Suppressor macrophage treated with lipopolysaccharide for 1 hour (primary cell): ENCODE measurements at places on chromosomes 4 and X.
A peak's percentile ranks its signal among the peaks of the same experiment; 100 is the strongest.

DNA sequence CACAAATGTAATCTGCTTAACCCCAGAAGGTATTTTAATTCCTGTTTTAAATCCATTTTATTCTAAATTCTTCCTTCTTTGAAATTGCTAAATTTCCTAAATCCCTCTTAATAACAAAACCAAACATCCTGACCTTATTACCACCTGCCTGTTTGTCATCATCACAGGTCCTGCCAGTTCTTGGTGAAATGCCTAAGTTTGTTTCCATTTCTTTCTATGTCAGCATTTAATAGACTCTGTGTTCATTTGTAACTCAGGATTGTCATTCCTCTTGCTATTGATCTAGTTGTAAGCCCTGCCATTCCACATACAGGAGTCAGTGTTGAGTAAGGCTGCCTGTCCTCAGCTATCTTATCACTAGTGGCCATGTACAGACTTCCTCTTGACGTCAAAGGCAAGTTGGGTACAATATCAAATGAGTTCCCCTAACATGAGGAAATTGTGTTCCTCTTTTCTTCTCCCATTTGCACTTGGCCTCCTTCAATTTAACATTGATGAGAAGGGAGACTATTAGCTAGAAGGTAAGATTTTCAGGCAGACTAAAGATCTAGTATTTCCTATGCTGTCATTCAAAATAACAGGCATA, 440.1 kb downstream of the AFF2 start:
- peak; percentile 22 for DNase-seq

- DNase-seq: no peak
Observed at GRCh38 chr4:99693140-99693539, 35.5 kb upstream of the C4orf54 start.

GRCh38 chr4:109751852-109752251, 22.0 kb upstream of the PLA2G12A start:
- DNase-seq: no peak

DNA sequence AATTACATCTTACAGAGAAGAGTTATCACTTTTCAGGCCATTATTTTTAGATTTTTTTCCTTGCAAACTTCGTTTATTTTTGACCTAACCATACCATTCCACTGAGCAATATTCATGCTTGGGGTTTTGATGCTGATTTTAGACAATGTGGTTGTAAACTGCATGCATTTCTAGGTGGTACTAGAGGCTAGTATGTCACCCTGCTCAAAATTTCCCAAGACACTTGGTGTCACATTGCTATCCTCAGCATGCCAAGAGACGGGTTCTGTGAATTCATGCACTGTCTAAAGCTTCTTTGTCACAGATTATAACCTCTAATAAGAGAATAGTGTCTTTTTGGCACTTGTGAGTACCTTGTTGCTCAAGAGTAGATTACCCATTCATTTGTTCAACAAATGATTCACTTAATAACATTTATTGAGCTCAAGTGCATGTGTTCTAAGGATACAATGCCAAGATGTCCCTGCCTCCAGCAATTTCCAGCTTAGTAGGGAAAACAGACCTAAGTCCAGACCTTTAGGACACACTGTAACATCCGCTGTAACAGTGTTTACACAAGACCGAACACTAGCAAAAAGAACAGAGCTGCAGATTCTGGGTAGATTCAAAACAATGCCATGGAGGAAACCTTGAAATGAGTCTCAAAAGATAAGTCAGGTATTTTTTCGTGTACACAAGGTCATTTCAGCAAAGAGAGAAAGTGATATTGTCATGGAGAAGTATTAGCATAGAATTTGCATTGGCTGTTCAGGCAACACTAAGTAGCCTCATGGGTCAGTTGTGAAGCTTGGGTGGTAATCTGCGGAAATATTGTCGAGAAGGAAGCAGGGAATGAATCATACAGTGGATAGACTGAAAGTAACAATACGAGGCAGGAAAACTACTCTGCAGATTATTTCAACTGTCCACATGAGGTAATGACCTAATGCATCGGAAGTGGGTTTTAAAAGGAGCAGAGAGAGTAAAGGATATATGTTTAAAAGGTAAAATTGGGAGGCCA, 515.1 kb upstream of the ZFP42 start:
- no peak for DNase-seq

DNA sequence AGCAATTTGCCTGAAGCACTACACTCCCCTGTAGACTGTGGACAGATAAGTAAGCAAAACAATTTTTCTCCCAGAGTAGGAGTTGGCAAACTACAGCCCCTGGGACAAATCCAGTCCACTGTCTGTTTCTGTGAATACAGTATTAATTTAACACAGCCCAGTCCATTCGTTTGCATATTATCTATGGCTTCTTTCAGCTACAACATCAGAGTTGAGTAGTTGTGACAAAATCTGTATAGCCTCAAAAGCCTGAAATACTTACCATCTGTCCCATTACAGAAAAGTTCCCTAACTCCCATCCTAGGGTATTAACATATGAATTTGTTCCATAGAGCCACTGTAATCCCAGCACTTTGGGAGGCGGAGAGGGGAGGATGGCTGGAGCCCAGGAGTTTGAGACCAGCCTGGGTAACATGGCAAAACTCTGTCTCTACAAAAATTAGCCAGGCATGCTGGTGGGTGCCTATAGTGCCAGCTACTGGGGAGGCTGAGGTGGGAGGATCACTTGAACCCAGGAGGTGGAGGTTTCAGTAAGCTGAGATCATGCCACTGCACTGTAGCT, 53.0 kb downstream of the AMELX start:
- no peak for DNase-seq

DNA sequence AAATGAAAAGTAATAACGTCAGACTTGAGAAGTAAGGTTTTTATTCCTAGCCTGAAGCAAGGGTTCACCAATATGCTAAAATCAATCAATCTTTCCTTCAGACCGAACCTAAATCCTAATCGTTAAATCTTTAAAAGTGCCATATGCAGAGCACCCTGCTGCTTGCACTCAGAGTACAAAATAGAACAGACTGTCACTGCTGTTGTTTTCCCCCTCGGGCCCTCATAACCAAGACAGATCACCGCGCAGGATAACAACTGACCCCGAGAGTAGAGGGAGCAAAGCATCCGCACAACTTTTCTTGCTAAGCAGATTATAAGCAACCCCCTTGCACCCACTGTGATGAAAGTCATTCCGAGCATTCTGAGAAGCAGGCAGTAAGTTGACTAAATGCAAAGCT, 550.9 kb upstream of the NDST4 start:
- no peak for DNase-seq

GRCh38 chr4:122012735-122013134, 60.9 kb upstream of the TRPC3 start:
- DNase-seq: no peak

- no peak for DNase-seq
Observed at GRCh38 chr4:77802402-77802801, 16.8 kb downstream of the CNOT6L start.
